ENCODE measurements at places on chromosomes 1 and 21.

DNA sequence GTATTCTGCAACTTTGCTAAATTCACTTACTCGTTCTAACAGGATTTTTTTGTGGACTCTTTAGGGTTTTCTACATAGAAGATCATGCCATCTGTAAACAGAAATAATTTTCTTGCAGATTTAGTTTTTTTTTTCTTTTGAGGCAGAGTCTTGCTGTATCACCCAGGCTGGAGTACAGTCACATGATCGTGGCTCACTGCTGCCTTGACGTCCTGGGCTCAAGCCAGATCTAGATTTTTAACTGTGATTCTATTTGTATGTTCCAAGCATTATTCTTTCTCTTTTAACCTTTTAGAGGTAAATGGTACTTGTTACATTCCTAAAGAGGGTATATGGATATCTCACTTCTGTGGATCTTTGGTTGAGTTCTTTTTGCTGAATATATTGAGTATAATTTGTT, 18.6 kb downstream of the FABP3 start:
- DNase-seq = no peak

DNA sequence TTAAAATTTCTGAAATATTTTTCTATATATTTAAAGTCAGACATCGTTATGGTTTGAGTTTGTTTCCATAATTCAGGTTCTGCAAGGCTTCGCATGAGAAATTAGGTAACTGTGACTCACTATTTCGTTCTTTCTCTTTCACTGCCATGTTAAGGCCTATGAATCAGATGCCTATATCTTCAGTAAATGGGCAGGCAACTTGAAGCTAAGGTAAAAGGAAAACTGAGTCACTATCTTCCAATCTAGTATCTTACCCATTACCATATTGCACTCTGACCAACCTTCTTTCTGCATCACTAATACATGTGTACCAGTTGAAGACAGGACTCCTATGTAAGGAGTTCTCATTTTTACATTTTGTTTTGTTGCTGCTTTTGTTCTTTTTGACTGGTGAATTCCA, 37.8 kb downstream of the PYHIN1 start:
- DNase-seq = no peak

- no peak for DNase-seq
Observed at GRCh38 chr1:152165286-152166077, 6.5 kb upstream of the RPTN start.

DNA sequence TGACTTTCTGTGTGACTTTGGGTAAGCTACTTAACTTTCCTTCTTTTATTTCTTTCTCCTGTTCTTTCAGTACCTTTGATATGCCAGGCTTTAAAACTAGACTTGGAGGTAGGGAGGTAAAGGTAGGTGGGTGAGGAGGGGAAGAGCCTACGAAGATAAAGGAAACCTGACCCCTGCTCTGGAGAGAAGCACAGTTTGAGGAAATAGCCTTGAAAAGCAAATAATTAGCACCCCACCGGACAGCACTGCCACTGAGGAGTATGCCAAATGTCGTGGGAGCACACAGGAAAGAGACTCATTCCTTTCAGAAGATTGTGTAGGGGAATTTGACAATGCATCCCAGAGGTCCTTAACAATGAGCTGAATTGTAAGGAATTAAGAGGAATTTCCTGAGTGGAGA, 65.2 kb upstream of the SPAG17 start:
- DNase-seq = no peak

DNA sequence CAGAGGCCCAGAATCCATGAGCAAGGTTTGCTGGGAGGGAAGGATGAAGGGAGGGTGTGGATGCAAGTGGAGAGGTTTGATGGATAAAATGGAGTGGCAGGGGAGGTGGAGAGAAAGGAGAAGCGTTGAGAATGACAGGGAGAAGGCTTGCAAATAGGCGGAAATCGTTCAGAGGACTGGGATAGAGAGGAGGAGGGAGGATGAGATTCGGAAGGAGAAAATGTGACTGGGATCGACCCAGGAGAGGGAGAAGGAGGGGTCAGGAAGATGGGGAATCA, 376 bp downstream of the AVPR1B start:
- DNase-seq = no peak

GRCh38 chr1:197127246-197127912, 19.1 kb downstream of the ASPM start:
- no peak for DNase-seq

GRCh38 chr1:99252630-99253029, 11.7 kb upstream of the PLPPR4 start:
- no peak for DNase-seq

GRCh38 chr1:40095806-40096205, 1.2 kb downstream of the PPT1 start:
- no peak for DNase-seq

DNA sequence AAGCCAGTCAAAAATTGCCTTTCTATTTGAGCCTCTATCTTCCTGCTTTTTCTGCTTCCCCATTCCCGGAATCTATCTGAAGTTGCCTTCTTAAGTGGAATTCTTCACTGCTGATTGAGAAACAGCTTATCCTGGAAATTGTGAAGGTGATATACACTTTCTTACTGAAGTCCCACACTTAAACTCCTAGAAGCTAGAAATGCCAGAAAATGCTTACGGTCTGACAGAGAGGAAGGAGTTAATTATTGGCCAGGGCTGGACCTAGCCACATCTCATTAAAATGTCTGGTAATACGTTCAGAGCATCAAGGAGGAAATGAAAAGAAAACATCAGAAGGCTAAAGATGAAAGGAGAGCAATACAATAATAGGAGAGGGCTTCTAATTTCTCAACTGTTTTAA, 292.5 kb upstream of the SNX7 start:
- no peak for DNase-seq

DNA sequence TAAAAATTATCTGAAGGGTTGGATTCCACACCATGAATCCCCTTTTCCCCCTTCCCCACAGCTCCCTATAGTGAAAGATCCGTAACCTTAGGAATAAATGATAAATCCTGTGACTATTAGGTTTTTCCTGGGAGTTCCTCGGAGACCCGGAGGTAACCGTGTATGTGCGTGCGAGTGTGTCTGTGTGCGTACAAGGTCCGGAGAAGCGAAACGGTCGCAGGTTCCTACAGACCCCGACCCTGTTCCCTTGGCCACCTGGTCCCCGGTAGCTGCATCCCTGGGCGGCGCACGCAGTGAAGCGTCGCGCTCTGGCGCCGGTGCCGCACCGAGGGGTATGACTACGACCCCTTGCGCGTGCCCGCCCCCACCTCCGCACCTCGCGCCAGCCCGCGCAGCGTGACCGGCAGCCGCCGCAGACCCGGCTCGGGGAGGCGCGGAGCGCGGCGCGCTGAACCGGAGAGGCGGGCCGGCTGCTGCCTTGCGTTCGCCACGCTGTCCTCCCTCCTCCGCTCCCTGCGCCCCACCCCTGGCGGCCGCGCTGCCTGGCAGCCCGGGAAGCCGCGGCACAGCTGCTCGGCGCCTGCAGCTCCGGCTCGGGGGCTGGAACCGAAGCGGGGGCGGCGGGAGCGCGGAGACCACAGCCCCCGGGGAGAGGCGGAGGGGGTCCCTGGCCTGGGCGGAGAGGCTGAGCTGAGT, at the start of gene AK5:
AK5 (plus strand) TSS at position 529 of the 696 bp plus-strand sequence. CDS start 295 bp downstream, outside the sequence.
- DNase-seq = peak; percentile 22

GRCh38 chr1:172935062-172935592, 115.6 kb downstream of the TNFSF18 start:
- no peak for DNase-seq

DNA sequence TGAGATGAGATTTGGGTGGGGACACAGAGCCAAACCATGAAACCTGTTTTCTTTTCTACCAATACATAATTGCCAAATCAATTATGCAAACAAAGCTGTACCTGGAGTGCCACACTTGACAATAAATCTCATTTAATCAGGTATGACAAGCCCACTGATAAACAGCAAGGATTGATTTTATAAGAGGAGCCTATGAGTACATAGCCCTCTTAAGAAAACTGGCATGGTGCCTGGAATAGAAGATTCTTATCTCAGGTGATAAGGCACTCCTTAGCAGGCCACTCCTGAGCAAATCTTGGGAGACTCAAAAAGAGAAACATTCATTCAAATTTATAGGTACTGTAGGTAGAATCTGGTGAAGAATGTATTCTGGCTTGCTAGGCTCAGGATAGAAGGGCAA, 28.6 kb upstream of the PDE4B start:
- DNase-seq = no peak

- no peak for DNase-seq
Observed at GRCh38 chr1:31421371-31422040, 8.5 kb downstream of the SERINC2 start.

DNA sequence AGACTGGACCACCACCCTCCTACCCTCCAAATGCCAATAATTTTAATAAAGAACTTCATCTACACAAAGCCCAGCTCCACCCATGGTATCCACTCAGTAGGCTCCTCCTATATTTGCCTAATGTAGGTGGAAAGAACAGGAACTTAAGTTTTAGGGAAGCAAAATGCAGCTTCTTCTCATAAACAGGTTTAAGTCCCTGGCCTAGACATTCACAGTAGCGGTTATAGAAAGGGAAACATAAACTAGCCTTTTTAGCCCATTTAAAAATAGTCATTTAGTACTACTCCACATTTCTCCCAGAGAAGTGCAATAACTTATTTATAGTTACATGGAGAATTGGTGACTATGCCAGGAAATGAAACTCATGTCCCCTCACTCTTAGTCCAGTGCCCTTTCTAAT, 56.6 kb upstream of the CPLANE2 start:
- no peak for DNase-seq
